CD4-positive, CD25-positive, alpha-beta regulatory T cell (primary cell): ENCODE measurements at places on chromosomes 1 and 21. TPM values are rescaled to one million over a fixed set of nuclear protein-coding genes. Genes with fewer than 3 reads are reported as not detected.

DNA sequence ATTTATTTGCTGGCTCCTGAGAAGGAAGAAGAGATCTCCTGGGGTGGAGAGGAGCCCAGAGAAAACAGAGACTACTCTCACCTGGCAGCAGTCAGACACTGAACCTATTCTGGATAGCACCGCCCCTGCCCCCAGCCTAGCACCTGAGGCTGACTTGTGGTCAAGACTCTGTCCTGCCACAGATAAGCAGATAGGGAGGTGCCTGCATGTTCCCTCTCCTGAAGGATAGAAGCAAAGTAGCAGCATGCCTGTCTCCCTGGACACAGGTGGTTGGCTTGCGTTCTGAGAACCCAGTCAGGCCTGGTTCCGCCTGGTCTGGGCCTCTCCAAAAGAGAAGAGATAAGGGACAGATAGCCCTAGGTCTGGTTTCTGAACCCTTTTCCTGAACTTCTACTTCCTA lies 1.3 kb upstream of the EFNA3 start:
- no peak for DNase-seq

The DIO1 gene
- not detected for total RNA-seq

The MCL1 gene
- 764 TPM for total RNA-seq

GRCh38 chr1:1157914-1158710 lies 15.6 kb upstream of the TTLL10 start:
- peak; percentile 14 for DNase-seq

GRCh38 chr21:45409466-45410150 lies 4.6 kb downstream of the COL18A1 start:
- DNase-seq = no peak

GRCh38 chr1:199087144-199087543 lies 448.3 kb downstream of the PTPRC start:
- DNase-seq = no peak

DNA sequence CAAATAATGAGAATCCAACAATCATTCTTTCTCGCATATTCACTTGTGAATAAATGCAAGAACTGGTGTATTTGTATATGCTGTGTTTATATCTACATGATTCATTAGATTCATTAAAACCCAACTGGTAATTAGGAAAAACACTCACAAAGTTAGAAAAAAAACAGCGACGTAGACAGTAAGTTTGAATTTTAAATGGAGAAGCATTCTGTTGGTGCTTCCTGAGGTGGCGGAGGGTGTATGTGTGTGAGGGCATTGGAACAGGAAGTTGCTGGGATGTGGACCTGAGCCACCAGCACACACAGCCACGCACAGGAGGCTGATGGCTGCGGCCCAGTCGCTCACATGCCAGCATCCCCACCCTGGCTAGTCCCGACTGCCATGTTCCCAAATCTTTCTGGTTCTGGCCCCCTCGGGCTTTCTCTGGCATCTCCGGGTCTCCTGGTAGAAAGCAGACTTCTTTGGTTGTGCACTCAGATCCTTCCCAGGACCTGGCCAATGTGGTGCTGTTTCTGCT lies 121.6 kb upstream of the IRF2BP2 start:
- DNase-seq = no peak

The KISS1 gene
- 0.59 TPM for total RNA-seq
